ENCODE measurements at places on chromosomes 3 and 15.

GRCh38 chr3:32257641-32258438, 19.4 kb downstream of the CMTM8 start:
- no peak for DNase-seq

GRCh38 chr3:67923796-67924195, 269.4 kb upstream of the SUCLG2 start:
- peak; percentile 91 for DNase-seq

DNA sequence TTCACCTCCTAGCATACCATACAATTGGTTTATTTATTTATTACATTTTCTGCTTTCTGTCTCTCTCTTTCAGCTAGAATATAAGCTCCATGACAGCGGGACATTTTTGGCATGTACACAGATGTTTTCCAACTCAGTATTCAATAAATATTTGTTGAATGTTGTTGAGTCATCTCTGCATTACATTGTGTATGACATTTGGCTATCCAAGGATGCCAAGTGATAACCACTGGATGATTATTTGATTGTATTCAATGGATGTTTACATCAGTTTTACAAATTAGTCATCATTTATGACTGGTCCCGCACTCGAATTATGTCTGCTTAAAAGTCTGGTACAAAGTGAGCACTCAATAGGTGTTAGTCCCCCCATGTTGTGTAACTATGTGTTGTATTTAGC, 49.5 kb upstream of the STXBP5L start:
- DNase-seq = no peak

DNA sequence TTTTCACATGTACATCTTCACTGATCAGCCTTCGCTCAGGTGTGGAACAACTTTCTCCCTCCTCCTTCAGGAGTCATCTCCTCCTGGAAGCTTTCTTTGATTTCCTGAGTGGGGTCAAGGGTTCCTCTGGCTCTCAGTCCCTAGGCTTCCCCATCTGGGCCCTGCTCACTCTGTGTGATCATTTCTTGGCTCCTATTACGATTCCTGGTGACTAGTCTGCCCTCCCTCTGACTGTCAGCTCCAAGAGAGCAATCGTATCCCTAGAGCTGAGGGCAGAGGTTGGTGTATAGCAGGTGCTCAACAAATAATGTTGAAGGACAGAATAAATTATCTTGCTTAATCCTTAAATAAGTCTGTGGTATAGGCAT, 15.3 kb upstream of the PRKCD start:
- DNase-seq = no peak

DNA sequence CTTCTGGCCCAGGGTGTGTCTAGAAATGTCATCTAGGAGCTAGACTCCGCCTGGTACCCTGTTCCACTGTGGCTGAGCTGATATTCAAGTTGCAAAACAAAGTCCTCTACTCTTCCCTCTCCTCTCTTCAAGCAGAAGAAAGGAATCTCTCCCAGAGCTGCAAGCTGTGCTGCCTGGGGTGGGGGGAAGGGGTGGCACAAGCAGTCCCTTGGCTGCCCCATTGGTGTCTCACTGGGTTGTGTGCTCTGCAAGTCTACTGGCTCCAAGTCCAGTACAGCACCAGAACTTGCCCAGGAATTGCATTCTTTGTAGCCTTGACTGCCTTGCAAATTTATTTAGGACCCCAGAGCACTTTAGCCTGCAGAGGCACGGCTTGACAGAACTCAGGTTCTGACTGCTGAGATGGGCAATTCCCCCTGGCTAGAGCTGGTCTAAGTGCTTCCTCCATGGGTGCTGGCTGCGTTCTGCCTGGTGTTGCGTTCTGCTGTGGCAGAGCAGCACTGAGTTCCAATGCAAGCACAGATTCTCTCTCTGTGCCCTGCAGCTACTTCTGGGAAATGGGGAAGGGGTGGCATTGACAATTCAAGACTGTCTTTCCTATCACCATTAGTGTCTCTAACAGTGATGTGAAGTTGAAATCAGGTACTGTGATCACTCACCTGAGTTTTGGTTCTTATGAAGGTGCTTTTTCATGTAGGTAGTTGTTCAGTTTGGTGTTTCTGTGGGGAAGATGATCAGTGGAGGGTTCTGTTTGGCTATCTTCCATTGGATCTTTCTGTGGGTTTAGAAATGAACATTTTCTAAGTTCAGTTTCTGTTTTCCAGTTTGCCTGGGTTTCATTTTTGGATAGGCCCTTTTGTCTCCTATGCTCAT, 39.5 kb downstream of the OXSR1 start:
- DNase-seq = no peak

DNA sequence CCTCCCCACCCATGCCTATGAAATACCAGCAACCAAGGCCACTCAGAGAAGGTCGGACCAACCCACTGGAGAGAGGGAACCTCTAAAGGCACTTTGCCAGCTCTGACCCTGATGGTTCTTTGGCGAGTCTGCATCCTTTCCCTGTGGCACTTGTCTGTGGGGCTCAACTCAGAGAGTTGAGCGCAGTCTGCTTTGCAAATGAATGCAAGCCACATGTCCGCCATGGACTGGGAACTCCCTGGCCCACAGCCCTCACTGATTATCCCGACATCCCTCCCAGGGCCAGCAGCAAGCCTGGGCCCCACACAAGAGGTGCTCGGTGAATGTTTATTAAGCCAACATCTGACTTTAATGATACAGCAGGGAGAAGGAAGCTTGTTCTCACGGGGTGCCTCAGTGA, 55.5 kb upstream of the HES1 start:
- no peak for DNase-seq

DNA sequence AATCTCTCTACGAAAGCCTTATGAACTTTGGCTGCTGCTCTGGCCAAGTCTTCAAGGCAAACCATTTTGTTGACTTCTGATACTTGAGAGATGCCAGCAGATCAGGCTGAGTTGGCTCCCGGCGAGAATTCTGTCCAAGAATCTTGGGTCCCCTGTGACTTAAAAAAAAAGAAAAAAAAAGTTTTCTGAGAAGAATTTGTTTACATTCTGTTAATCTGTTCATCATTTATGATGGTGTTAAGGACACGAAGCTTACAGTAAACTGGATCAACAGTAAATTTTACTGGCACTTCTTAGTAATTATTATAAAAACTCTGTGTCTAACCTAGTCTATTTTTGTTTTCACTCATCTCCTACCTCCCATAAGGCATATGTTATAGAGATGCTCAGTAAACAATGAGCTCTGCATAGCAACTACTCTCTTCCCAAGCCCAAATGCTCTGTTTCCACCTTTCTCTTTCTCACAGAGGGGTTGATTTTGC, 320.9 kb upstream of the RASGRP1 start:
- DNase-seq = no peak

DNA sequence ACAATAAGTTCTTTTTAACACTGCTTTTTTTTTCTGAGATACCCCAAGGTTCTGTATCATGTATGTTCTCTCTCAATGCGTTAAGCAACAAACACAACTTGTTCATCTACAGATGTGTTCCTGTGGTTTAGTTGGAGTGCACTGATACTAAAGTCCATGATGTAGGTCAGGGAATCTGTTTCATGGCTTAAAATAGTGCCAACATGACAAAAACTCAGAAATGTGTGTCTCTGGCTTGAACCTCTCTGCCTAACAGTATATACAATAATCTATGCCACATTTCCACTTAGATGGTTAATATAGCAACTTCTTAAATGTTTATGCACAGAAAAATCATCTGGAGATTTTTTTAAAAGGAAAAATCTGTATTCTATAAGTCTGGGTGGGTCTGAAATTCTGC, 51.1 kb downstream of the TM4SF18 start:
- DNase-seq = no peak

- DNase-seq = no peak
Observed at GRCh38 chr15:79898369-79898768, 1.6 kb upstream of the MTHFS start.

GRCh38 chr3:119035014-119035346, 334 bp upstream of the IGSF11 start:
- DNase-seq = no peak

- no peak for DNase-seq
Observed at GRCh38 chr3:49868862-49869466, 742 bp downstream of the CAMKV start.

- DNase-seq = peak; percentile 84
Observed at GRCh38 chr3:198030125-198030524, 70.1 kb downstream of the LMLN start.

DNA sequence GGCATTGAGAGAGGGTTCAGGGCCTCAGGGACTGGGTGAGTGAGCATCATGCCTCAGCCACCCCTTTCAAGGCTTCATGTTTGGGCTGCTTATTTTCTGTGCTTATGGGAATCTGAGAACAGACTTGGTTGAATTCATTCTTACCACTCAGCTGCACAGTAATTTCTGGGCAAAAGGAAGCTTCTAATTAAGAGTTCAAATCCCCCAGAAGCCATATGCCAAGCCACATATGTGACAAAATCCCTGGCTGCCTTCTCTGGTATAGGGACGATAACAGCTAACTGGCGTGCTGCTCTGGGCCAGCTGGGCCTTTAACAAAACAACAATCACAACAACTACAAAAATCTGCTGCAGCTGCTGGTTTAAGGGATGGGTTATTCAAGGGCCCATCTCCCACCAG, 181.0 kb upstream of the ANKRD28 start:
- no peak for DNase-seq

DNA sequence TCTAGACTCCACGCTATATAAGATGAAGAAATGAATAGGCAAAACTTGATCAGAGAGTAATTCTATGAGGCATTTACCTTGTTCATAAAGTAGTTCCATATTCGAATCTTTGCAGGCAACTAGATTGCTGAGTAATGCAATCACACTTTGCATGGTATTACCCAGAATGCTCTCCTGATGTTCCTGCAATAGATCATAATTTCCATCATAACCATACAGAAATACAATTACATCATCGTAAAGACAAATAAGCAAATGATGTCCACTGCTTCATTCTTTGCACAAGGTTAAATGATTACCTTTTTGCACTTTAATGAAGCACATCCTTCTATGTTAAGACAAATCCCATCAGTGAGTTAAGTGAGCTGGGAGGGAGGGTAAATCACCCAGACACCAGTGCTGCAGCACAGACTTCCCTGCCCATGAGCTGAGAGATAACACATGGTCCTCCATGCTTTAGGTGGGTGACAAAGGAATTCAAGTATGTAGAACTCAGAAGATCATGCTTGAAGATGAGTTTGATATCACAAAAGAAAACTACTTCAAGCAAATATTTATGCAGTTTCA, 366.7 kb downstream of the CTNNB1 start:
- DNase-seq = no peak

DNA sequence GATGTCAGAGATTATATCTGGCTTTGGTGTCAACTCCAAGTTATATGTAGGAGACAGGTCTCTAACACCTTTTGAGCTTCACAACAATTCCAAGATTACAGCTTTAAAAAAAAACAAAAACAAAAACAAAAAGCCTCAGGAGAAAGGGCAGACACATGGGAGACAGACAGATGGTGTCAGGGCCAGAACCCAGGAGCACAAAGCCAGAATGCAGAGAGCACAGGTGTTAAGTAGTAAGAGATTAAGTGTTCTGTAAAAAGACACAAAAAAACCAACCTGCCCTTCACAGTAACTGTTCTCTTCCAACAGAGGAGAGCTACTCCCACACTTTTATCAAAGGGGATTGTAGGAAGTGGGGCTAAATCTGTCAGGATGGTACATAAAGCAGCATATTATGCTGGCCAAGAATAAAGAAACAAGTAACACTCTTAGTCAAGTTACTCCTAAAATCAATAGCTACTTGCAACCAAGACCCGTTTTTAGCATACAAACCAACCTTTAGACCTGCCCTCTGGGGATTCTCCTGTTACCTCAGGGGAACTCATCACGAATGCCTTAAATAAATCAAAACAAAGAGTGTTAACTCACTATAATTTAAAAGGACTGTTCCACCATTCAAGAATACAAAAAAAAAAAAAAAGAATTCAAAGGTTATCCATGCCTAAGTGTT, 5.9 kb downstream of the CPEB1 start:
- no peak for DNase-seq

DNA sequence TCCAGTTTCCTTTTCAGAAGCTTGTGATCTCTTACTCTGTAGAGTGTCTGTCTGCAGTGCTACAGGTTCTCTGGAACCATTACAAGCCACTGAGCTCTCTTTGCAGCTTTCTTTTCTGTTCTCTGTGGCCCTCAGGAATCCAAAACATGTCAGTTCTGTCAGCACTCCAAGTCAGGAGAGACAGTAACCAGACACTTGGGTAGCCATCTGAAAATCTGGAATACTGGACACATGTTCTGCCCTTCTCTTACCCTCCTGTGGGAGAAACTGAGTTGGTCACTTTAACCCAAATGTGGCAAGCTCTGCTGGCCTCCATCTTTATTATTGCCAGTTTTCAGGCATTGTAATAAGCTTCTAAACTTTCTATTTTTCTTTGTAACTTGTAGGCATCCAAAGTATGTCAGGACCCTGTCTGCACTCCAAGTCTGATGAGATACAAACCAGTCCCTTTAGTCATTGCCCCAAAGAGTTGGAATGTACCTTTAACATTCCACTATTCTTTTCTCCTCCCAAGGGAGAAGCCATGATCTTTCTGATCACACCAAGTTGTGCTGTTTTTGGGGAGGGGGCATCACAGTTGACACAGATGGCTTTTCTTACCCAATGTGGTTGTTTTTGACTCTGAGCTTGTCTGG, 183.7 kb downstream of the DPH6 start:
- no peak for DNase-seq

GRCh38 chr3:141379250-141379966, 11.1 kb downstream of the ZBTB38 start:
- no peak for DNase-seq

- DNase-seq = peak; percentile 66
Observed at GRCh38 chr15:44545913-44546802, 9.2 kb downstream of the EIF3J start.

GRCh38 chr3:134308350-134308891, 57.8 kb upstream of the RYK start:
- peak; percentile 31 for DNase-seq
